Left forelimb (tissue), 1 donor: ENCODE measurements at places on chromosomes 5 and 9.

DNA sequence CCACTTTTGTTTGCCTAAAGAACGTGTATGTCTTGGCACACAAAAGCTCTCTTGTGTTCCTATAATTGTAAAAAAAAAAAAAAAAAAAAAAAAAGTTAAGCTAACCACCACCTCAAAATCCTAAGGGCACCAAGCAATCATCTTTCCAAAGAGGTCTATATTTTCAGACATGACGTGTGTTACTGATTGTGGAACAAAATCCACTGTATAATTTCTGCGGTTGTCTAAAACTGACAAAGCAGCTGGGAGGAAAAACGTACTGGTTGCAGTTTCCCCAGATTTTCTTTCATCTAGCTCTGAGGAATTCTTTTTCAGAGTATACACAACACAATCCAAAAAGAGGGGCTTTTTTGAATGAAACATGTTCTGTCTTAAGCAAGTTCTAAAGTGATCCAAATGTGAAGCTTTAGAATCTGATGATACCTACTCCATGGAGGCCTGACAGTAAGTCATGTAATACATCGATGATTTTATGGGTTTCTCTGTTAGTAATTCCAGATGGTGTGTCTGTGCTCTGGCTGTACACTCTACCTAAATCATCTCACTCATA lies 375.6 kb upstream of the NUDT12 start:
- DNase-seq: no peak

- DNase-seq: no peak
Measured at GRCh38 chr5:137179203-137179602, 319.9 kb downstream of the SPOCK1 start.

GRCh38 chr5:32794086-32794485 lies 83.0 kb downstream of the NPR3 start:
- no peak for DNase-seq

DNA sequence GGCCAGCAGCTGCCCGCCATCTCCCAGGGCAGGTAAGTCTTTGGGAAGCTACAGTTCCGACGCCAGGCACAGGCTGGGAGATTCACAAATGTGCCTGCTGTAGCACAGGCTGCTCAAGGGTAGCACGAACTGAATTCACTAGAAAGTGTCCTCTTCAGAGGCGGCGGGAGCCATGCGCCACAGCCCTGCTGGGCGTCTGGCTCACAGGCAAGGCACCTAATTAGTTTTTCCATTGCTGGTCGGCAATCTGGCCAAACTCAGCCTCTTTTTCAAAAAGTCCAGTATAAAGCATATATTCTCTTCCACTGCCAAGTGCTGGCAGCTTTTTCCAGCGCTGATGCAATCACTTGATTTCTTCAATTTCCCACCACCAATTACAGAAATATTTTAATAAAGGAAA lies 128.9 kb upstream of the RAPGEF1 start:
- DNase-seq: no peak

DNA sequence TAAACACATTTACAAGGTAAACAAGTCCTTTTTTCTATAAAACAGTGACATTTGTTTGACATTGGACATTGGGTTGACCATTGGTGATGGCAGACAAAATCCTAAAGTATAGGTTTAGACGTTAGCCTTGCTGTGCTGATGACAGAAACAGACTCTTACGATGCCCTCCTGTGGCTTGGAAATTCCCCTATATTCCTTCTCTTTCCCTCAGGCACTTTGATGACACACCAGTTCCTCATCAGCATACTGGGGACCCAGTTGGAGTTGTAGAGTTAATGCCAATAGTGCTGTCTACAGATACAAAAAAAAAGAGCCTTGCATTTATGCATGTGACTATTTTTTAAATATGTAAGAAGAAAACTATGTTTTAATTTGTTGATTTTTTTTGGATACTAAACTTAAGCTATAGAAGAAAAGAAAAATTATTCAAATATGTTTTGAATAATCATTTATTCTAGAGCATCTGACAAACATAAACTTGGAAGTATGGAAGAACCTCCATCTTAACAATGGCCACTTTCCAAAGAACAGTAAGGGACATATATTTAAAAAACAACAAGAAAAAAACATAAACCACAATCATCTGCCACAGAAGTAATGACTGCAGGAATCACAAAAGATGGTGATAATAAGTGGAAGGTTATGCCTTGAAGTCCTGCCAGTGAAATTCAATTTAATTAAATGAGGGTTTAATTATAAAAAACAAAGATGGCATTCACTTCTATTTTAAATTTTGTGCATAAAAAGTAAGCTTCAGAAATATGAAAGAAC lies 75.6 kb upstream of the SNCAIP start:
- no peak for DNase-seq

DNA sequence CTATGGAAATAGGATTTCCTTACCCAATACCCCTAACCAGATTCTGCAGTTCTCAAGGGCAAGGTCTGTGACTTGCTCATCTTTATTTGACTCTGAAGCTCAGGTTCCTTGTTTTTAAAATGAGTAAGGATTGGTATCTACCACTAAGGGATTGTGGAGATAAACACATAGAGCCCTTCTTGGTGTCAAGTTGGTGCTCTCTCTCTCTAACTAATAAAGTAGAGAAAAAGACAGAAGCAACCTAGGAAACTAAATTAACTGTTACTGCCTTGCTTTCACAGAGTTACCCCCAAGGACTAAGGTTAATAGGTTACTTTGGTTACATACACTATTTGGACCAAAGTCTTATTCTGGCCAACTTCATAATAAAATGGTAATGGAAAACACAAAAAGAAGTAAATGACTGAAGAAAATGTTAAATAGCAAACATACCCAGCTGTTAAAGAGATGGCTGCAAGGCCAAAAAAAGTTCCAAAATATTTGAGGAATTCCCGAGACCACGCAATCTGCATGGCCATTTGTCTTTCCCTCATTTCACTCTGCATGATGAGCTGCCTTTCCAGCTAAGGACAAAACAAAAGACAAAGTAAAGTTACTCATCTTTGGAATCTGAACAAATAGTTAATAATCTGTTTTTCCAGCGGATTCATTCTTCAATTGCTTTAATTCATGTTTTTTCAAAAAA lies 21.8 kb upstream of the RLN1 start:
- no peak for DNase-seq

DNA sequence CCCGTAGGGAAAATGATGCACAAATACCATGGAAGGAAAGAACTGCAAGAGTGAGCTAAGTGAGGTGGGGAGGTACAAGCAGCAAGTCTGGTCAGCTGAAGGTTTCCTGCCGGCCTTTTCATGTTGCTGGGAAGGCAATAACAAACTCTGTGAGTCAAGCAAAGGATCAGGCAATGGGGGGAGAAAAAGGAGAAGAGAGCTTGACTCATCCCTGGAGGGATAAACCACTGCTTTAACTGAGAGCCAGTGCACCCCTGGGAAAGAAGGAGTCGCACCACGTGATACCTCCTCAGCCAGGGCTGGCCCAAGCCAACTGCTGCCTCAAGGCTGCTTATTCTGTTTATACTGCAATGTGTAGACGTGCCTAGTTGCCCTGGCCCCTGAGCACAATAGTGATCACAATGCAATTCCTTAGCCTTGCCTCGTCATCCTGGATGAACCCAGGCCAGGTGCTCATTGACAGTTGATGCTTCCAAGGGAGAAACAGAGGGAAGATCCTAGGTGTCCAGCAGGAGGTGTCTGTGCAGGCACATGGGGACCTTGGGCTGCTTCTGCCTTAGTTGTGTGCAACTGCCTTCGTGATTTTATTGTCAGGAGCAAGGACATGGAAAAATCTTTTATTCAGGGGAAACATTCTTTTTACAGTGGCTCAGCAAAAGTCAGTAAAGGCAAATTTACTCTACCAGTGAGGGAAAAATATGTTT lies 203.0 kb upstream of the TUT7 start:
- no peak for DNase-seq

- no peak for DNase-seq
Measured at GRCh38 chr5:170365831-170366230, 23.3 kb downstream of the KCNMB1 start.

- DNase-seq: no peak
Measured at GRCh38 chr9:137083394-137084004, 3.3 kb upstream of the MAN1B1 start.

DNA sequence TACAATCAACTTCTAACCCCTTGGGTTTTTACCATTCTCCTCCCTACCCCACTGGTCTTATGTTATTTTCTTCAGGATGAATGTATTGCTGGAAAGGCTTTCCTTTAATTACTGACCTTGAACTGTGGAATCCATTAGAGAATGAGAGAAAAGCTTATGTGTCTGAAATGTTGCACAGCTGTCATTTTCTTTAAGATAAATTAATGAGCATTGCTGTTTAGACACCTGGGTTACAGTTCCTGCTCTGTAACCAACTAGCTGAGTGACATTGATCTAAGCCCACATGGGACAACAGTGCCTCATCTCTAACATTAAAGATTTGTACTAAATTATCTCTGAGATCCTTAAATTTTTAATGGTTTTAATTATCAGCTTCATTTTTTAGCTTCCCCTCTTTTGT lies 507.0 kb downstream of the TAF11L14 start:
- no peak for DNase-seq

GRCh38 chr5:144203750-144204596 lies 33.3 kb downstream of the KCTD16 start:
- no peak for DNase-seq

- no peak for DNase-seq
Measured at GRCh38 chr5:171882118-171882517, 96.5 kb downstream of the SMIM23 start.

GRCh38 chr5:73940026-73940425 lies 314.0 kb downstream of the ARHGEF28 start:
- no peak for DNase-seq

DNA sequence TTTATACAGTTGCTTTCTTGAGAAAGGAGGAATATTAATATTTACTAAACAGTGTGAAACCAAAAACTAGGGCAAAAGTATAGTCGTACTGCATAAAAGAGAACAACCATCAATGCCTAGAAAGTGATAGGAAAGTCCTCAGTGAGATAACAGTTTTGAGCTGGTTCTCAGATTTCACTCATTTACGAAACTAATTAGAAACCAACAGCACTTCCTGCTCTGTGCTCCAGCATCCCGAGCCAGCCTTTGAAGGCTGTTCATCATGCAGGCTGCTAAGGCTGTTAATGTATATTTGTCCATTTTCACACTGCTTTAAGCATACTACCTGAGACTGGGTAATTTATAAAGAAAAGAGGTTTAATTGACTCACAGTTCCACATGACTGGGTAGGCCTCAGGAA lies 2039.9 kb downstream of the EFNA5 start:
- no peak for DNase-seq

GRCh38 chr9:129262261-129262660 lies 84.2 kb upstream of the IER5L start:
- DNase-seq: peak; percentile 31
